ENCODE measurements at places on chromosomes 6 and 20.
A peak's percentile ranks its signal among the peaks of the same experiment; 100 is the strongest.

DNA sequence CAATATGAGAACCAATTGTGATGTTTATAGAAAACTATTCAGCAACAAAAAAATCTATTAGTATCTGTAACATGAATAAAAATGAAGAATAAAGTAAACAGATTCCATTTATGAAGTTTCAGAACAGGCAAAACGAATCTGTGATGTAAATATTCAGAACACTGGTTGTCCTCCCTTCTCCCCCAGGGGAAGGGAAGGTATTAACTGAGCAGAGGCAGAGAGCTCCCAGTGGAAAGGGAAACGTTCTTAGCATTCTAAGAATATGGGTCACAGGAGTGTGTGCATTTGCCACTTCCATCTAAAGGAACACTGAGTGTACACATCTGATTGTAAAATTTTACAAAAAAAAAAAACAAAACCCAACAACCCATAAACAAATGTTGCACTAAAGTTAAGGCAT is 23.1 kb downstream of the SPAG4 start:
- no peak for DNase-seq

- DNase-seq: no peak
These were observed 14.0 kb upstream of the RUNX2 start for GRCh38 chr6:45314146-45314545.

DNA sequence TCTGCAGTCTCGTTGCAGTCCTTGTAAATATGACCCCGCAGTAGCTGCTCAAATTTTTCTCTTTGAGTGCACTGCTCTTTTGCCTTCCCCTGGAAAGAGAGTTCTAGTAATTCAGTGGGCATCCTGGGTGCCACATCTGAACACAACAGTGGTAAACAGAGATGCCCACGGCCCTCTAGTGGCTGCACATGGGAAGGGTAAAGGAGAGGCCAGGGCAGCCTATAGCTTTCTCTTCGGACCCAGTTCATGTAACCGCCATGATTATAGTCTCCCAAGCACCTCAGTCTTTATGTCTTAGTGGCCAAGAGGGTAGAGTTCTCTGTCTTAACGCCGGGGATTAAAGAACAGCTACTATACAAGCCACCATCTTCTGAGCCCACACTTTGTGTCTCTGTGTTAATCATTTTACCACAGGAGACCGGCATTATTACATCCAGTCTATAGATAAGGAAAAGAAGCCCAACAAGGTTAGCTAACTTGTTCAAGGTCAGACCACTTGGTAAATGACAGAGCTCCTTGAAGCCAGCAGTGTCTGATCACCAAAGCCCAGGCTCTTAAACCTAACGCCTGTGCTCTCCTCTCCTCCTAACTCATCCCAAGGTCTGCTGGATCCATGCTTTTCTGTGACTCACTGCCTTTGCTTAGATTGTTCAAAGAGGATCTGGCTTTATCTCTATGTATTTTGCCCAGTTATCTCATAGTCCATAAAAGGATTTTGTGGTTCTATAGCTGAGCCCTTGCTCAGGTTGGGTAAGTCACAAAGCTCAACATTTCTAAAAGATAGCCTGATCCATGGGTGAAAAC is 81.8 kb downstream of the ISM1 start:
- peak; percentile 26 for DNase-seq

DNA sequence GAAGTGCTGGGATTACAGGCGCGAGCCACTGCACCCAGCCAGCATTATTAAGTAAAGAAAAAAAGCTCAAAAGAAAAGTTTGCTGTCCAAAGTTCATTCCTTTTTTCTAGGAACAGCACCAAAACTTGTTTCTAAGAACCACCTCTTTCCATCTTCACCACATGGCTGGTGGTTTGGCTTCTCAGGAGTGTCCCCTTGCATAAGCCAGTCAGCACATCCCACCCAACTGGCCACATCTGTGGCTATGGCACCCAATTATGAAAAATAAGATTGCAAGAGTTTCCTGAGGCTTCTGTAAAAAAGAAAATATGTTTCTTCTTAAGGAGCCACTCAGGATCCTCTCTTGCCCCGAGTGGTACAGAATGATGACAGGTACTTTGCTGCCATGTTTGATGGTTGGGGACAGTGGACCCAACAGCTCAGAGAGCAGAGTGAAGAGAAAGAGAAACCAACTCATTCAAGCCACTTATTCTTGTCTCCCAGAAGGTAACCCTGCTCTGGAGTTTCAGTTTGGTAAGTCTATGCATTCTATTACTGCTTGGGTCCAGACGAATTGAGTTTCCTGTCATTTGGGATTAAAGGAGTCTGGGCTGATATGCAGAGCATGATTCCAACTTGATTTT is 65.3 kb downstream of the PSMB1 start:
- no peak for DNase-seq
